ENCODE measurements at places on chromosomes 11 and 22.

DNA sequence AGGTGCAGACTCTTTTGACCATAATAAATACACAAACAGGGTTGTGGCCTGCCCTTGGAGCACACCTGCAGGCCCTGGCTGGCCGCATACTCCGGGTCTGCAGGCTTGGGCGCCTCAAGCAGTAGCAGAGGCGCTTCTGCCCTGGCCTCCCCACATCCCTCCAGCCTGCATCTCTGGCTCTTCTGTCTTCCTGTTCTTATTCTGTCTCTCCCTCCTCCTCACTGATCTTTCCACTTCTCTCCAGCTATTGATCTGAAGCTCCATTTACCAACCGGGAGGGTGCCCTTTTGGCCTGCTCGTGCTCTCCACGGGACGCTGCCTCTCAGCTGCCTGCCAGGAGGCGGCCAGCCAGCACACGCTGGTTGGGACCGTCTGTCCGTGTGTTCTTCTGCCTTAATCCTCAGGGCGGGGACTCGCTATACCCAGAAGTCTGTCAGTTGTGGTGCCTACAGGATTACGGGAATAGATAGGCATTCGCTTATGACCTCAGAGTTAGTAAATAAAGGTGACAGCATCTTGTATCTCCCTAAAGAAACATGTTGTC is 5.2 kb downstream of the UPB1 start:
- no peak for DNase-seq

DNA sequence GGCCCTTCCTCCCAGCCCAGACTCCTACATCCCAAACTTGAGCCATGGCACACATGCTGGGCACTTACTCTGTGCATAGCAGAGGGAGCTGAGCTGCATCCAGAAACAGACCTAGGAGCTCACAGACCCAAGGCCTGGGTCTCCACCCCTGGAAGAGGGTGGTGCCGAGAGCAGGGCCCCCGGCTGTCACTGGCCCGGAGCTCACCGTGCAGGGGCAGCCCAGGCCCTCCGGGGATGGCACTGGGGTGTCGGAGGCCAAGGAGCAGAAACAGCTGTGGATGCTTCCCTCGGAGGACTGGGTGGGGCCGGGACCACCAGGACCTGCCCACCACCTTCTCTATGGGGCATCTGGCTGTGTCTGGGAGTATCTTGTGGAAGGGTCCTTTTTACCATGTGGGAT is 4.3 kb upstream of the APOBEC3A start:
- no peak for DNase-seq

GRCh38 chr11:28582506-28582905 is 474.3 kb downstream of the METTL15 start:
- DNase-seq, result no peak

- no peak for DNase-seq
Measured at GRCh38 chr22:28004021-28004420, 85.0 kb upstream of the PITPNB start.

- DNase-seq, result no peak
Measured at GRCh38 chr22:38784035-38784434, 9.9 kb downstream of the DNAL4 start.

GRCh38 chr11:130124096-130124495 is 35.5 kb upstream of the ST14 start:
- peak; percentile 86 for DNase-seq

DNA sequence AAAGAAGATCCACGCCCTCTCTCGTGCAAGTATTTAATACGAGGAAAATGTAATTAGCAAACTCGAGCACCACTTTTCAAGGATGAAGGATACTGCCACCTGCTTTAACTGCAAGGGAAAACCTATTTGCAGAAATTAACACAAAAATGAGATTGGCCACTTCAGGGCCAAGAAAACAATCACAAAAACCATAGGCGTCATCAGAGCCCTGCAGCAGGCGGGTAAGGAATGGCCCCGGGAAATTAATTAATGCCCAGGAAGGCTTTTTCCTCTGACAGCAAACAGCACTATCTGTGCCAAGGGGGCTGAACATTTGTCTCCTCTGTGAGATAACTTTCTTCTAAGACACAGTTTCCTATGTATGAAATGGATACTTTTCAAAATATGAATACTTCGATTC is 255.7 kb downstream of the CTTN start:
- DNase-seq, result peak; percentile 57

- DNase-seq, result no peak
Measured at GRCh38 chr11:3893311-3893710, 37.8 kb downstream of the STIM1 start.

- DNase-seq, result no peak
Measured at GRCh38 chr11:12235553-12235946, 125.2 kb downstream of the MICAL2 start.

DNA sequence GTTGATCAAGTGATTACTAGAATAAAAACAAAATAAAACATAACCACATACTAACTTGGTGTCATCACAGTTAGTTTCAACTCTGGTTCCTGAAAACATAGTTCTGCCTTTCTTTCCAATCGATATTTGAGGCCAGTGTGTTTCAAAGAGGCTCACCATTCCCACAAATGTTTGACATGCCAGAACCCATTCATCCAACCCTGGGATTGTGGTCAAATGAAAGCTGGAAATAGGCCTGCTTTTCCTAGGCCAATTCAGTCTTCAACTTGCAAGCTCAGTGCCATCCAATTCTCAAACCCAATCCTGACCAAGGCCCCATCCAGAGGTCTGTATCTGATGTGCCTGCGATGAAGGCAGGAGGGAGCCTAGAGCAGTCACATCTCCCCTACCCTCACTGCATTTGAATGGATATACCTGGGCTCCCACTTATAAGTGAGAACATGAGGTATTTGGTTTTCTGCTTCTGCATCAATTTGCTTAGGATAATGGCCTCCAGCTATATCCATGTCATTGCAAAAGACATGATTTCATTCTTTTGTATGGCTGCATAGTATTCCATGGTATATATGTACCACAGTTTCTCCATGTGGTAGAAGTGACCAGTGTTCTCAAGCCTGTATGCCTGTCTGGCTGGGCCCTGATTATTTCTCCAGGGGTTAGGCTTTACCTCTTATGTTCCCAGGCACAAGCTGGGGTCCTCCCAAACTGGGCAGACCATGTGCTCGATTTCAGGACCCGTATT is 143.2 kb downstream of the SWAP70 start:
- DNase-seq, result no peak

- DNase-seq, result peak; percentile 18
Measured at GRCh38 chr22:23496445-23496833, 83.7 kb downstream of the IGLL1 start.

- no peak for DNase-seq
Measured at GRCh38 chr11:90646706-90647105, 423.9 kb upstream of the CHORDC1 start.

- no peak for DNase-seq
Measured at GRCh38 chr22:20238536-20238900, 29.6 kb downstream of the RTN4R start.

GRCh38 chr11:17801166-17801565 is 66.6 kb downstream of the KCNC1 start:
- DNase-seq, result no peak

GRCh38 chr11:18369398-18369797 is 25.0 kb upstream of the LDHA start:
- DNase-seq, result no peak

- DNase-seq, result no peak
Measured at GRCh38 chr11:55773138-55773537, at the start of gene OR5D13. OR5D13 (plus strand) TSS chr11:55773438; CDS start chr11:55773438, 0 bp downstream.

DNA sequence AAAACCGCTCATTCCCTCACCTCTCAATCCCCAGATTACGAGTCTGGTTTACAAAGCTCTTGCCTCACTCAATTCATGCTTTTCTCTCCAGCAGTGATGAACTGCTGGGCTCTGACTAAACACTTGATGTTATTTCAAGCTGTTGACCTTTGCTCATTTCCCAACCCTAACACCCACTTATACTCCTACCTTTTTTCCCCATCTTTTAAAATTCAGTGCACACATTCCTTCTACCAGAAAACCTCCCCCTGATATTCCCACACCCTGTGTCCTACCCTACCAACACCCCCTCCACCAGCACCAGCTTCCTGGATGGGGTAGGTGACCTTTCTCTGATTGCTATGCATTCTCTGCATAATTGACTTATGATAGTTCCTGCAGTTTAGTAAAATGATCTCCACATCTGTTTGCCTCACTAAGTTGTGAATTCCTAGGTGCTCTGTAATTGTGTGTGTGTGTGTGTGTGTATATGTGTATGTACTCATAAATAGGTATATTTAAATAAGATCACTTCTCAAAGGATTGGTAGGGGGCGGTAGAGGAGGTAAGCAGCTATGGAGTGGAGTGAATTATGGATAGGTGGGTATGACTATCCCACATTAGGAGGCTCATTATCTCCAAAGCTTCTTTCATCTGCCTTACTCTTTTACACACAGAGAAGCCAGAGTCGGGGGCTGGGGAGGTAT is 842 bp downstream of the HEPACAM start:
- DNase-seq, result no peak

DNA sequence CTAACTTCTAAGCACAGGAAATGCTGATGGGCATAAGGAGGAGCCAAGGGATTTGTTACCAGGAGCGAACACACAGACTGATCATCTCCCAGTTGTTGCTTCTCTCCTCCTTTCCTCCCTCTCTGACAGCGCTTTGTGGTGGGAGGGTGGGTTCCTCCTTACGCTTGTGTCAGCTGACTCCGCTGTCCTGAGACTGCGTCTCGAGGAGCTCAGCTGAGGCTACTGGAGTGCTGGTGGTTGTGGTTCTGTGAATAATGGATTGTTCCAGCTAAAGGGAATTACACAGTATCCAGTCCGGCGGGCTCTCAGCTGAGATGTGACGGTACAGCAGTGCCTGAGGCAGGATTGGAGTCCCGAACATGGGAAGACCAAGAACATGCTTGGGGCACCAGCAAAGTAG is 113.4 kb downstream of the CTNND1 start:
- no peak for DNase-seq

DNA sequence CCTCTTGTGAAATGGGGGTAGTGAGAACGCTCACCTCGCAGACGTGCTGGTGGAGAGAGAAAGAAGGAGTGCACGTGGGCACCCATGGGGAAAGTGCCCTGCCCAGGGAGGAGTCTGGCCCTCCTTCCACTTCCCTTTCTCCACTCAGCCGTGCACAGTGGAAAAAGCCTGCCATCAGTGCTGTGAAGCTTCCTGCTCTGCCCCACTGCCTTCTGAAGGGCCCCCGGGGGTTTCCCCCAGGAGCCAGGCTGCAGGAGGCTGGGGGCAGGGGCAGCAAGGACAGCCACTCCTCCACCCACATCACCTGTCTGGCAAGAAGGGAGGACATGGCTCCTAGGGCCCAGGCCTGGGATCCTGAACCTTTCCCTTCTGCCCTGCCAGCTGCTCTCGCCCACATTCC is 7.6 kb downstream of the TP53I11 start:
- no peak for DNase-seq

DNA sequence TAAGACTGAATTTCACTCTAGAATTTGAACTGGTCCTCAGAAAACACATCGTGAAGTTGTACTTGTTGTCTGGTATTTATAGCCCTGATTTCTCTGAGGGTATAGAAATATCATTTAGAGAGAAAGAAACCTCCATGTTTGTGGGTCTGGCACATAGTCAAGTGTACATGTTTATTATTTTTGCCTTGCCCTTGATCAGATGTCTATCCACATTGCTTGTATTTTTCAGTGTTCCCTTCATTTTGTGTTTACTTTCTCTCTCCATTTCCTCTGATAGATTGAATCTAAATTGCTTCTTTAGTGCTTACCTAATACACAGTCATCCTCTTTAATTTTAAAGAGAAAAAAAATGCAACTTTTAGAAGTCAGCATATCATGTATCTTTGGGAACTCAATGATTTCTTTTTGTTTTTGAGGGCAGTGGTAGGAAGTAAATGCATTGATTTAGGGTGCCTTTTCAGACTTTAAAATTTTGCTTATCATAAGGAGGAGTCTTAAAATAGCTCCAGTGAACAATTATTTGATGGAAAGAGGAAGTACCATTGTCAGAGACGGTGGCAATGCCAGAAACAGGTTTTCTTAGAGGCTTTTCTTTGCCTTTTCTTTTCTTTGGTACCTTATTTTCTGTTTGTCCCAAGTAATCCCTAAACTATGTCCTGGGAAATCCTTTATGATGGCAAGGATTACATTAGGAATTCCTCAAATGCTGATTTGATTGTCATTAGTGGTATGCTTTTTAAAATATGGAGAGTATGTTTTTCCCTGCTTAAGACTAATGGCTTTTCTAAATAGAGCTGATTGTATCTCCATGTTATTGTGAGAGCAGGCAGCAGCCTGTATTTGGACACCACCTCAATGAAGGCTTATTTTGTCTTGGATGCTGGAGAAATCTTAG is 29.8 kb upstream of the TECTA start:
- DNase-seq, result peak; percentile 68

DNA sequence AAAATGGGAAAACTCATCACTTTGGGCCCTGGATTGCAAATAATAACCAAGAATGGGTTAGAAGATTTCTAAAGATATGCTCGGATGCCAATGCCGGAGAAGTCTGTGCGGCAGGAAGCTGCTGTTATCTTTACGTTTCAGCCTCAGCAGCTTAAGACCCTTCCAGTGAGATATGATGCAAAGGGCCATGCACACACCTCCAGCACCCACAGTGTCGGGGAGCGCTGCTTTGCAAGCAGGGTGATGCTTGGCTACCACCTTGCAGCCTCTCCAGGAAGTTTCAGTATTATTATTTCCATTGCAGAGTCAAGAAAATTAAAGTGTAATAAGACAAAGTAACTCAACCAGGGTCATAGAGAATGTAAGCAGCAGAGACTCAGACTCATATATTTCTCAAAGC is 37.3 kb downstream of the LARGE1 start:
- no peak for DNase-seq

GRCh38 chr11:90448256-90448655 is 225.4 kb upstream of the CHORDC1 start:
- DNase-seq, result no peak

- peak; percentile 98 for DNase-seq
Measured at GRCh38 chr11:64868904-64869570, 9.4 kb downstream of the EHD1 start.

DNA sequence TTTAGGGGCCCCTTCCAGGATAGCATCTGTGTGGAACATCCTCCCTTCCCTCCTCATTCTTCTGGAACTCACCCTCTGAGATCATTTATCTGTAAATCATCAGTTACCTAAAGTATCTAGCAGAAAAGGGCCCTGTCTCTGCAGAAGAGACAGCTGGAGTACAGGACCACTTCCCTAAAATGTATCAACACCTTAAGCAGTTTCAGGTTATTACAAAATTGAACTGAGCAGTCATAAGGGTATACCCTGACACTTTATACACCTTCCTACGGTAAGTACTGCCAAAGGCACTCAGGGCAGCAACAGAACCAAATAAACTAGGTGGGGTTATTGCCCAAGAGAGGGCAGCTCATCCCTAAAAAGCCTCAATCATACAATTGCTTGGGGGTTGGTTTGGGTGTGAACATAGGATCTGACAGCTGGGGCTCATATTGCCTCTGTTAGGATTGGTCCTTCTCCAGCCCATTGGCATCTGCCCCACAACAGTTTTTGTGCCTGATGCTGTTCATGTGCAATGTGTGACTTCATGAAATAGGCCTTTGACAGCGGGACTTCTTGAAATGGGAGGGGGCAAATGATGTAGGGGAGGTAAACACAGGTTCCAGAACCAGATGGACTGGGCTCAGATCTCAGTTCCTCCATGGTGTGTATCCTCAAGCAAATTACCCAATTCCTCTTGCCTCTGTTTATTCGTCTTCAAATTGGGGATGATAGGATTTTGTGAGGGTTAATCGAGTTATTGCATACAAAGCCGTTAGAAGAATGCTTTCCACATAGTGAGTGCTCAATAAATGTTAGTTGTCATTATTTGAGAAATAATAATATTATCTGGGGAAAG is 2.9 kb downstream of the POU2AF3 start:
- DNase-seq, result no peak

Measured in osteoblast (primary cell).